ENCODE measurements at places on chromosomes 4 and X.

DNA sequence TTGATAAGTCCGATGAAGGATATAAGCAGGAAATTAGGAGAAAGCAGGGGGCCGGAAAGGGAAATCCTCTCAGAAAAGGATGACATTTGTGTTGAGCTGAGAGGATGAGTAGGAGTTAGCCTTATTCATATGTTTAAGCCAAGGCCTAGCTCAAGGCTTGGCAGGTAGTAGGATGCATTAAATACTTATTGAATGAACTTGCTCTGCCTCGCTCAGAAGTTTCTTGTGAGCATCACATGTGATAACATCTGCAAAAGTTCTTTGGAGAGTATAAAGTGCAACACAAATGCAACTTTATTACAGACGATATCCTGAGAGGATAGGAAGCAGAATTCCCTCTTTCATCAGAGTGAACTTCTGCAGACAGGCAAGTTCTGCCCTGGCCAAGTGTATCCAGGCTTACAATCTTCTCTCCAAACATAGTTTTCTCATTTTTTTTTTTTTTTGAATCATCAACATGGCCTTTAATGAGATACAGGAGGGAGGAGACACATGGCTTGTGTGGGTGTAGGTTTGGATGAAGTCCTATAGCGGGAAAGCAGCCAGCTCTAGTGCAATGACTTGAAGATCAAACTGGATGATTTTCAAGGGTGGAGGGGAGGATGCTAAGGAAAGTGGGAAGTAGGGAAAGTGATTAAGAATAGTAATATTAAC, 48.1 kb downstream of the LUZP4 start:
- H3K4me1 ChIP-seq, result no peaks in the 10 kb centered on the region
- no peak overlapping the region for H3K4me3 ChIP-seq
- H3K36me3 ChIP-seq, result no peaks in the 10 kb centered on the region
- peaks cover 2% of the 10 kb centered on the region for H3K27me3 ChIP-seq

GRCh38 chr4:89788206-89789072, 48.5 kb downstream of the SNCA start:
- no peaks in the 10 kb centered on the region for H3K27me3 ChIP-seq
- H3K36me3 ChIP-seq, result no peaks in the 10 kb centered on the region
- H3K27ac ChIP-seq, result no peak overlapping the region
- no peaks in the 10 kb centered on the region for H3K4me1 ChIP-seq

DNA sequence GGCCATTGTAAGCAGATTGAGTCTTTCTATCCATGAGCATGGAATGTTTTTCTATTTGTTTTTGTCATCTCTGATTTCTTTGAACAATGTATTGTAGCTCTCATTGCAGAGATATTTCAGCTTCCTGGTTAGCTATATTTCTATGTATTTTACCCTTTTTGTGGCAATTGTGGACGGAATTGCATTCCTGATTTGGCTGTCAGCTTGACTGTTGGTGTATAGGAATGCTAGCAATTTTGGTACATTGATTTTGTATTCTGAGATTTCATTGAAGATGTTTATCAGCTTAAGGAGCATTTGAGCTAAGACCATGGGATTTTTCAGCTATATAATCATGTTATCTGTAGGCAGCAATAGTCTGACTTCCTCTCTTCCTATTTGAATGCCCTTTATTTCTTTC, 154.6 kb downstream of the GUCY2F start:
- no peak for DNase-seq
- H3K36me3 ChIP-seq, result no peaks in the 10 kb centered on the region
- H3K4me3 ChIP-seq, result no peak overlapping the region
- no peaks in the 10 kb centered on the region for H3K27me3 ChIP-seq

GRCh38 chr4:70637239-70637913, 8.8 kb downstream of the ENAM start:
- H3K27ac ChIP-seq, result no peak overlapping the region
- H3K4me3 ChIP-seq, result no peak overlapping the region
- DNase-seq, result no peak
- H3K27me3 ChIP-seq, result no peaks in the 10 kb centered on the region

- no peaks in the 10 kb centered on the region for H3K36me3 ChIP-seq
- peaks cover 6% of the 10 kb centered on the region for H3K4me1 ChIP-seq
- no peak overlapping the region for H3K27ac ChIP-seq
- H3K4me3 ChIP-seq, result no peak overlapping the region
- no peaks in the 10 kb centered on the region for H3K27me3 ChIP-seq
These were observed 95.9 kb upstream of the PTPN13 start for GRCh38 chr4:86497980-86498862.

GRCh38 chr4:87919941-87920340, 55.6 kb upstream of the SPP1 start:
- H3K4me1 ChIP-seq, result no peaks in the 10 kb centered on the region
- no peaks in the 10 kb centered on the region for H3K27me3 ChIP-seq
- H3K27ac ChIP-seq, result no peak overlapping the region
- DNase-seq, result no peak

GRCh38 chr4:179151770-179152169, 1709.5 kb upstream of the AGA start:
- no peaks in the 10 kb centered on the region for H3K4me1 ChIP-seq
- H3K36me3 ChIP-seq, result no peaks in the 10 kb centered on the region
- H3K27me3 ChIP-seq, result no peaks in the 10 kb centered on the region
- no peak overlapping the region for H3K27ac ChIP-seq
- no peak for DNase-seq

GRCh38 chr4:159015841-159016240, 87.0 kb upstream of the RAPGEF2 start:
- DNase-seq, result no peak
- no peak overlapping the region for H3K4me3 ChIP-seq
- H3K4me1 ChIP-seq, result no peaks in the 10 kb centered on the region
- H3K36me3 ChIP-seq, result no peaks in the 10 kb centered on the region
- no peak overlapping the region for H3K27ac ChIP-seq

- no peak overlapping the region for H3K4me3 ChIP-seq
- H3K36me3 ChIP-seq, result no peaks in the 10 kb centered on the region
- no peaks in the 10 kb centered on the region for H3K27me3 ChIP-seq
These were observed 20.3 kb upstream of the GPC4 start for GRCh38 chrX:133435544-133436124.

DNA sequence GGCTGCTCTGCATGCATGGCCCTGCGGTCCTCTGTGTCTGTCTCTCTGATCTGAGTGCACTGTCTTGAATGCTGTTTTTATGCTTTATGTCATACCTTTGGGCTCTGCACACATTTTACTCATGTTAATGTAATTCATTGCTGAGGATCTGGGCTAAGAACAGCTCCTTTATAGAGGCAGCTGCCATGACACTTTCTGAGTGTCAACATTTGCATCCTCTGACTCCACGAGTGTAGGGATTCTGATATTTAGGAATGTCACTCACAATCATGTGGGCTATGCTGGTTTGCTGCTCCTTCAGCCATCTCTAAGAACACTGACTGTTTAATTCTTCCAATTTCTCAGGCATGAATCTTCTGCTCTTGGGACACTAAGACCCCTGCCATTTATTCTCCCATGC, 192.2 kb upstream of the CPEB2 start:
- DNase-seq, result no peak
- H3K27me3 ChIP-seq, result no peaks in the 10 kb centered on the region
- H3K4me3 ChIP-seq, result no peak overlapping the region
- H3K27ac ChIP-seq, result no peak overlapping the region

- no peak overlapping the region for H3K4me3 ChIP-seq
- DNase-seq, result peak; percentile 9
- no peaks in the 10 kb centered on the region for H3K27me3 ChIP-seq
These were observed 13.9 kb downstream of the ACOT9 start for GRCh38 chrX:23729214-23729613.

DNA sequence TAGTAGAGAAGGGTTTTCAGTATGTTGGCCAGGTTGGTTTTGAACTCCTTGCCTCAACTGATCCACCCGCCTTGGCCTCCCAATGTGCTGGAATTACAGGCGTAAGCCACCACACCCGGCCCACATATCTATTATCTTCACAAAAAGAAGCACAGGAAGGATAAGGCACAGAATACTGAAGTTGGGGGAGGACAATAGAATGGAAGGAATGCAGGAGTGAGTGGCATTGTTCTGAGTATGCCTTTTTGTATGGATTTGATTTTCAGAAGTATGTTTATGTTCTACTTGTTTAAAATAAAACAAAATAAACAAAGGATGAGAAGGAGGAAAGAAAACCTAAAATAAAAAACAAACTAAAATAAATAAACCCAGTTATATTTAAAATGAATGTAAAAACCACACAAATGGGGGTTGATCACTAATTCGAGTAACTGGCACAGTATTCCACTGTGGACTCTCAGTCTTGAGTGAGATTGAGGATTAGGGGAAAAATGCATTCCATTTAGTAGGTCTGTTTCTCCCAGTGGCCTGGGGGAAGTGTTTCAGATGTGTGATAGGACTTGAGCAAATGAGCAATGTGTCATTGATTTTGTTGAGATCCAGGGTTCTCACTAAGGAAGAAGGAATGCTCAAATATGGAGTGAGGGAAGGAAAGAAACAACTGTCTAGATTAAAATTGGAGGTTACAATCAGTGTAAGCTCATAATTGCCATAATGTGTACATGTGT, 109.0 kb upstream of the C1QTNF7 start:
- no peak overlapping the region for H3K4me3 ChIP-seq
- no peaks in the 10 kb centered on the region for H3K36me3 ChIP-seq
- H3K4me1 ChIP-seq, result no peaks in the 10 kb centered on the region
- no peak overlapping the region for H3K27ac ChIP-seq
- no peak for DNase-seq

DNA sequence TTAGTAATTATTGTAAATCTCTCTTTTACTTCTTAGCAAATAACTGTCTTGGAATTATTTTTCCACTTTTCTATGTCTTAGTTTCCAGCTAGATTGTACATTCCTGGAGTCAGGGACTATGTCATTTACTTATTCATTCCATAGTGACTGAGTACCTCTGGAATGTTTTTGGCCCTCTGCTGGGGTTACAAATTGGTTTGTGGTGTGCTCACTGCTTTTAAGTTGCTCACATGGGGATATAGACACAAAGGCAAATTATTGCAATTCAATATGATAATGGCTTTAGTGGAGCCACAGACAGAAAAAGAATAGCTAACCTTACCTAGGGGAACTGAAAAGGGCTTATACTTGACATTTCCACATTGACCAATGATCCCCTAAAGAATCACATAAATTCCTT, 63.7 kb upstream of the PDGFRA start:
- no peak for DNase-seq
- no peaks in the 10 kb centered on the region for H3K4me1 ChIP-seq
- H3K36me3 ChIP-seq, result no peaks in the 10 kb centered on the region
- H3K4me3 ChIP-seq, result no peak overlapping the region

DNA sequence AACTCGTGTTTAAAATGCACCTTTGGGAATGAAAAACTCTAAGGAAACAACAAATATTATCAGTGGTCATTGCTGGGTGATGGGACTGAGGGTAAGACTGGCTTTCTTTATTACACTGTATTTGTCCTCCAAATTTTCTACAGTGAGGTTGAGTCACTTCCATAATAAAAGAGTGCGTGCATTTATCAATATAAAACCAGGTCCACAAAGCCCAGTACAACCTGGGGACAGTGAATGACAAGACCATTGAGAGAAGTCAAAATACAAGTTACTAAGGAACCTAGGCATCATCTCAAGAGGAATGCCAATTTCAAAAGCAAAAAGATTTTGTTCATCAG, 76.4 kb downstream of the MAGED4 start:
- no peaks in the 10 kb centered on the region for H3K36me3 ChIP-seq
- H3K27ac ChIP-seq, result no peak overlapping the region
- H3K27me3 ChIP-seq, result peaks cover 14% of the 10 kb centered on the region
- DNase-seq, result no peak
- H3K4me3 ChIP-seq, result no peak overlapping the region

GRCh38 chrX:56026815-56027214, 205.3 kb upstream of the KLF8 start:
- H3K27ac ChIP-seq, result no peak overlapping the region
- no peak overlapping the region for H3K4me3 ChIP-seq
- H3K4me1 ChIP-seq, result no peaks in the 10 kb centered on the region
- DNase-seq, result no peak
- no peaks in the 10 kb centered on the region for H3K27me3 ChIP-seq

All from CD14-positive monocyte (primary cell).